ENCODE measurements at places on chromosomes 4 and X. TPM values are rescaled to one million over a fixed set of nuclear protein-coding genes. Genes with fewer than 3 reads are reported as not detected.

Gene ANK2
- total RNA-seq = 50.2 TPM

Gene XAGE2
- not detected for total RNA-seq

Gene HTN3
- total RNA-seq = not detected

Gene RASL11B
- 0.28 TPM for total RNA-seq

Gene CT45A10
- total RNA-seq = not detected

Gene FAM9B
- total RNA-seq = not detected

Gene P2RY8
- total RNA-seq = not detected

All from regular cardiac myocyte (primary cell).